ENCODE measurements at places on chromosomes 12 and 14.

DNA sequence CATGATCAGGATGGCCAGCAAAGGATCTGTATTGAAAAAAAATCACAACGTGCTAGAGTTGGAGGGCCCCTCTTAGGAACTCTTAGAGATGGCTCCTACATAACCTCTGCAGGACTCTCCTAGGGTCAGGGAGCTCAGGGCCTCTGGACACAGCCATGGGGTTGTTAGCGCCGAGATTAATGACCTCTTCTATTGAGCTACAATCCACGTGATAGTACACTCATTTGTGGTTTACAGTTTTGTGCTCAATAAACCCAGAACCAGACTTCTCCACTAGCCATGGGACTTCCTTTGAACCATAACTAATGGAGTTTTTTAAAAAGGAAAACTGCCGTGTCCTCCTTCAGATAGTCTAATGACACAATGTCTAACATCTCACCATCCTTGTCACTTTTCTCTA lies 29.6 kb upstream of the HDAC7 start:
- H3K36me3 ChIP-seq, result no peaks in the 10 kb centered on the region
- H3K27ac ChIP-seq, result no peak overlapping the region
- no peak overlapping the region for H3K4me3 ChIP-seq
- H3K4me1 ChIP-seq, result no peaks in the 10 kb centered on the region
- no peak for DNase-seq

- no peak for DNase-seq
- peaks cover 17% of the 10 kb centered on the region for H3K4me1 ChIP-seq
- peaks cover 9% of the 10 kb centered on the region for H3K27me3 ChIP-seq
These were observed 42.7 kb downstream of the DYRK2 start for GRCh38 chr12:67691220-67691619.

DNA sequence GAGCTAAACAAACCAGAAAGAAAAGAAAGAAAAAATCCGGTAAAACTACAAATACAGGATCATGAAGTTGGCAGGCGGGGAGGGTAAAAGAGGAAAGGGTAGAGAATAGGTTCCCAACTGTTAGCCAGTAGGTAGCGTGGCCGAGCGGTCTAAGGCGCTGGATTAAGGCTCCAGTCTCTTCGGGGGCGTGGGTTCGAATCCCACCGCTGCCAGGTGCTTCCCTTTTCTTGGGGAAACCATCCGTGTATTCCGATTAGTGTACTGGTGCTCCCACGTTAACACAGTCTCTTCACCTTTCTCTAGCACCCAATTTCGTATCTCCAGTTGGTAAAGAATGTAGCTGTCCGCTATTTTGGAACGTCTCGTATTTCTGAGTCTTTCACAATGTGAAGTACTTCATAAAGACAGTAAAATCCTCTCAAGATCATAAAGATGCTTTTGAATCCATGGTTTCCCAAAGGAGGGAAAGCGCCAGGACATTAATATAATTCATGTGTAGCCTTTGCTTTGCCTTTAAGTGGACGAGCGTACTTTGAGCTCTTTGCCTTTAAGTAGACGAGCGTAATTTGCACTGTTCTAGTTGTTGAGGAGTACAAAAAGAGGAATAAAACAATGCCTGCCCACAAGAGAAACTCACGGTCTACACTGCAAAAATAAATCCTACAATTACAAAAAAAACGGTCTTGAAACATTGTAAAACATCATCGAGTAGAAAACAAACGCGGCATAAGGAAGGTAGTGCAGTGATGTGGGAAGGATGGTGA lies 19.0 kb upstream of the RNASE12 start:
- no peaks in the 10 kb centered on the region for H3K36me3 ChIP-seq
- no peak overlapping the region for H3K4me3 ChIP-seq
- no peaks in the 10 kb centered on the region for H3K27me3 ChIP-seq
- no peak overlapping the region for H3K27ac ChIP-seq
- peak; percentile 72 for DNase-seq
- peaks cover 8% of the 10 kb centered on the region for H3K4me1 ChIP-seq

DNA sequence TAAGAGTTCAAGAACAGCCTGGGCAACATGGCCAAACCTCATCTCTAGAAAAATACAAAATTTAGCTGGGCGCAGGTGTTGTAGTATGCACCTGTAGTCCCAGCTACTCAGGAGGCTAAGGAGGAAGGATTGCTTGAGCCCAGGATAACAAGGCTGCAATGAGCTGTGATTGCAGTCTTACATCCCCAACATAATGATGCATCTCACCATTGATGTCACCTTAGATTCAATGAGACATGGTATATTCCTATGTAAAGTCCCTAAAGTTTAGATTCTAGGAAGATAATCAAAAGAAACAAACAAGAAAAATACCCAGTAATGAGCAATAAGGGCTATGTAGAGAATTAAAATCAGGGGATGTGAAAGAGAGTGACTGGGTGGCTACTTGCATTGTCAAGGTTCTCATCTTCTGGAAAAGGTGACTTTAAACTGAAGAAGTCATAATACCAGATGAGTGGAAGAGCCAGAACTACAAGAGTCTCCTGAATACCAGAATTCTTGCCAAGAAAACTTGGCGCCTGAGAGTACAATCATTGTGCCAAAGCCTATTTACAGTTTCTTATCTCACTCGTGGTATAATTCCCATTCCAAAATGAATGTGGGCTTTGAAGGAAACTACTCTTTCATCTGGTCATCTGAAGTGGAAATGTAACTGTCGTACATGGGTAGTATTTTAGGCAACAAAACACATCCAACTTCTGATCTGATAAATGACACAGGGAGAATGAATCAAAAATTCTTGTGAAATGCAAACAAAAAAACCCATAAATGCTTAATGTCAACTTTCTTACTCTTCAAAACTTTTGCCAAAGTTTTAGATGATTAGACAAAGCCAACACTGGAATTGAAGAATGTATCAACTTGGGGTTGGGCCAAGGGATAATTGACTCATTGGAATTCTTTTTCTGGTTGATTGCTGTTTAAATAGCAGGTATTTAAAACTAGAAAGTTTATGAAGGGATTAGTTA lies 81.1 kb upstream of the ST8SIA1 start:
- DNase-seq, result no peak
- peak overlapping the region; percentile 28 for H3K27ac ChIP-seq
- H3K36me3 ChIP-seq, result no peaks in the 10 kb centered on the region
- H3K4me3 ChIP-seq, result no peak overlapping the region
- no peaks in the 10 kb centered on the region for H3K27me3 ChIP-seq

GRCh38 chr12:56161690-56162351 lies 3.7 kb downstream of the MYL6 start:
- peak overlapping the region; percentile 98 for H3K27ac ChIP-seq
- no peak for DNase-seq
- peaks cover 37% of the 10 kb centered on the region for H3K4me1 ChIP-seq
- no peaks in the 10 kb centered on the region for H3K27me3 ChIP-seq
- H3K36me3 ChIP-seq, result peaks cover 35% of the 10 kb centered on the region

DNA sequence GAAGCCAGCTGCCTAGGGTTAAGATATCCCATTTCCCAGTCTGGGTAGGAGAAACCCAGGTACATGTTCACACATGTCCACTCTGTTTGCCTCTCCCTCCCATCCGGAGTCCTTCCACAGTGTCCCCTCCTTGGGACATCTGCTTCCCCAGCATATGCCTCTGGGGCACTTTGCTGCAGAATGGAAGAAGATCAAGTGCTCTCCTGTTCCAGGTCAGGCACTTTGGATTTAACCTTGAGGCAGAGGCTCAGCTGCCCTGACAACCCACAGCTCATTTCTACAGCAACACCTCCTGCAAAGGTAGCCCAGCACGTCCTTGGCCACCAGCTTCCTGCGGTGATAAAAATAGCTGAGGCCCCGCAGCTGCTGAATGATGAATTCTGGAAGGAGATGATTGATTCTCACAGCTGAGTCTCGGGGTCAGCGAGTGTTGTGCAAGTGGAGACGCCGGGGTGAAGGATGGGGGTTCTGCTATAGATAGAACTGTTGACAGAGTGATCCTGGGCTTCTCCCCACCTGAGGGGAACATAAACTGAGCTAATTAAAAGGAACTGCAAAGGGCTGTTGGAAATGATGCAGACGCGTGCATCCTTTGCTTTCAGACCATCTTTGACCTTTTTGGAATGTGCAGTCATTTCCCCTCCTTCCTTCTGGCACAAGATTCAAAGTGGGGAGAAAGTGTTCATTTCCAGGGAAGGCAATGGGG lies 145.0 kb downstream of the SLC38A6 start:
- no peak overlapping the region for H3K4me3 ChIP-seq
- no peak overlapping the region for H3K27ac ChIP-seq
- H3K4me1 ChIP-seq, result no peaks in the 10 kb centered on the region
- no peaks in the 10 kb centered on the region for H3K27me3 ChIP-seq
- DNase-seq, result no peak

- no peak for DNase-seq
- no peaks in the 10 kb centered on the region for H3K36me3 ChIP-seq
- no peaks in the 10 kb centered on the region for H3K4me1 ChIP-seq
- H3K27me3 ChIP-seq, result no peaks in the 10 kb centered on the region
These were observed 448.1 kb downstream of the BCAT1 start for GRCh38 chr12:24500831-24501230.

DNA sequence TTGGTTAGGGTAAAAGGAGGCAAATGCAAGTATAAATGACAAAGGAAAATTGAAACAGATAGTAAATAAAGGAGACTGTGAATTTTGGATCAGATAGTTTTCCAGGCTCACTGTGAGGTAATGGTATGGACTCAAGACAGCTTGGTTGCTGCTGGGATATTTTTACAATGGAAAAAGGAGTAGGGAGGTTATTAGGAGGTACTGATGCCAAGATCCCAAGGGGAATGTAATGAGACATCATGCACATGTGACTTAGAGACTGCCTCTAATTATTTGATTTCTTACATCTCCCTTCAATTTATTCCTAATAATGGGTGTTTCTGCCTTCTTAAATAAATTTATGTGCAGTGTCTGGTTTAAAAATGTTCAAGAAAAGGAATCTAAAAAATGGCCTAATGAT lies 56.9 kb downstream of the TAOK3 start:
- peaks cover 52% of the 10 kb centered on the region for H3K4me1 ChIP-seq
- DNase-seq, result no peak
- H3K36me3 ChIP-seq, result peaks cover 4% of the 10 kb centered on the region
- H3K27me3 ChIP-seq, result no peaks in the 10 kb centered on the region

DNA sequence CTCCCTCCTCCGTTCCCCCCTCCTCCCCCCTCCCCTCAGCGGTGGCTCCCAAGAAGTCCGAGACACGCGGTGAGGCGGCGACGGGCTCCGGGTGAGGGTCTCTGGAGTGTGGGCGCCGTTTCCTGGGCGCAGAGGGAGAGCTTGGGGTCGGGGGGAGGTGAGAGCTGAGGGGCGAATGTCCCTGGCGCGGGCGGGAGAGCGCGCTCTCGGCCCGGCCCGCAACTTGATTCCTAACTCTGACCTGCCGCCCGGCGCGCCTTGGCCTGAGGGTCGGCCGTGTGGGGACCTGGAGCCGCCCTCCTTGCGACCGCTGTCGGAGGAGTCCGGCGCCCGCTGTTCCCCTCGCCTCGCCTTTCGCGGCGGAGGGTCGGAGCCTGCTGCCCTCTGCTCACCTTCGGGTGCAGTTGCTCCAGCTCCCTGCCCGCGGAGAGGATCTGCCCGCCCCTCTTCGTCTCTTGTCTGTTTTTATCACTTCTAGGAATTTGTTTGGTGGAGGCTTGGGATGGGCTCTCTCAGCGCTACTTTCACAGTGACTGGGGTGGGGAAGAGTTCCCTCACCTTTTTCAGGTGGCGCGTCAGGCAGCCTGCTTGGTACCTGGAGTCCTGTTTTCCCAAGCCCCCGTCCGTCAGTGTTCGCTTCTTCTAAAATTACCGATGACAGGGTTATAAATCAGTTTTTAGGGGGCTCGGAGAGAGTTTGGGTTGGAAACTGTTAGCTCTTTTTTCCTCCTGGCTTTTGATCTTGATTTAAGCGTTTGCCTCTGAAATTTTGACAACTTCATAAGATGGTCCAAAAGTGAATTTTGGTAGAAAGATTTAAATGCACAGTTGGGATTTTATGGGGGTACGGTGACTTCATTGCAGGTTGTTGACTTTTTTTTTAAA lies 495 bp downstream of the ADIPOR2 start:
- no peaks in the 10 kb centered on the region for H3K36me3 ChIP-seq
- peak; percentile 73 for DNase-seq
- H3K27ac ChIP-seq, result peak overlapping the region; percentile 79
- H3K4me3 ChIP-seq, result peak overlapping the region; percentile 94
- H3K27me3 ChIP-seq, result no peaks in the 10 kb centered on the region

DNA sequence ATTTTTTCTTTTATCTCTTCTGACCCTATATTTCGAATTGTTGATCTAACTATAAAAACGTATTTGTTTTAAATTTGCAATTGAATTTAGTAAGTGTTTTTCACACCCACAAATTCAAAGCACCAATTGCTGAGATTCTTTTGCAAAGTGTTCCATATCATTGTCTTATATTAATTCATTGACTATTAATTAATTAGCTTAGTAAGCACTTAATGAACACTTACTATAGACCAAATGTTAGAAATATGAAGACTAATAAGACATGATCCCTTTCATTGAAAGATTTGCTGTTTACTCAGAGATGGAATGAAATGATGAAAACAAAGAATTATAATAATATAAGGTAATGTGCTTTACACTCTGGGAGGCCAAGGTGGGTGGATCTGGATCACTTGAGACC lies 14.2 kb downstream of the ANO4 start:
- no peak overlapping the region for H3K27ac ChIP-seq
- no peaks in the 10 kb centered on the region for H3K4me1 ChIP-seq
- no peaks in the 10 kb centered on the region for H3K27me3 ChIP-seq
- H3K36me3 ChIP-seq, result peaks cover 4% of the 10 kb centered on the region
- no peak overlapping the region for H3K4me3 ChIP-seq

- H3K27me3 ChIP-seq, result peaks cover 8% of the 10 kb centered on the region
- DNase-seq, result no peak
- H3K4me1 ChIP-seq, result no peaks in the 10 kb centered on the region
- no peak overlapping the region for H3K27ac ChIP-seq
- H3K4me3 ChIP-seq, result no peak overlapping the region
These were observed 99.9 kb upstream of the MAP1LC3B2 start for GRCh38 chr12:116459011-116459875.

DNA sequence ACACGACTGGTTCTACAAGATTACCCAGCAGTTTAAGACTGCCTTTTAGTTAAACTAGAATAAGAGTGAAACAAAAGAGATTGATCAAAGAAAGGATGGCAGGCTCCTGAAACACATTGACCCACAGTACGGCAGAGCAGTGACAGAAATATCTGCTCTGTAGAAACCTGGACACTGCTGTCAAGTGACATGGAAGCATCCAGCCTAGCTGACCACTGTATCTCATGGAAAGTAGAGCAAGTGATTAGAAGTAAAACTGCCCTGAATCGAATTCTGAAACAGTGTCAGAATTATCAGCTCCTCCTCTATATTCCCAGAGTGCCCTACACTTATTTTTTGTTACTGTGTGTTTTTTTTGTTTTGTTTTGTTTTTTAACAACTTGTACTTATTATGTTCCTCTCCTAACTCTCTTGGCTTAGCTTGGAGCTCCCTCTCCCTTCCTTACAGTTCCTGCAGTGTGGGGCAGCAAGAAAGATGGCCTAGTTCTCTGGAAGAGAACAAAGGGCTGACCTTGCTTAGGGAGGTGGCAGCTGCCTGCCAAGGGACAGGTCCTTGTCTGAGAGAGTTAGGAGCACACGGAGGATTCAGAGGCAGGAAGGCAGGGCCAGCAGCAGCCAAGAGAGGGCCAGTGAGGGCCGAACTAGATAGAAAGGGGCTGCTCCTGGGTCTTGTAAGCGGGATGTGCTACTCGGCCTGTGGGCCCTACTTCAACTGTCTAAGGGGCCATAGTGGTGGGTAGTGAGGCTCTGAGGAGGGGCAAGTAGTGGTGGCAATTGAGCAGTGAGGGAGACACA lies 97.2 kb downstream of the PTPRR start:
- H3K4me1 ChIP-seq, result no peaks in the 10 kb centered on the region
- no peaks in the 10 kb centered on the region for H3K36me3 ChIP-seq
- H3K27ac ChIP-seq, result no peak overlapping the region
- no peak for DNase-seq

All from natural killer cell treated with Interleukin-12 subunit alpha and Interleukin-12 subunit beta and Interleukin-15 and Interleukin-18, amount 100 ng/mL, for 72 hours (primary cell).